Ecto neural progenitor cell (in vitro differentiated cells): ENCODE measurements at places on chromosomes 7 and 10.

DNA sequence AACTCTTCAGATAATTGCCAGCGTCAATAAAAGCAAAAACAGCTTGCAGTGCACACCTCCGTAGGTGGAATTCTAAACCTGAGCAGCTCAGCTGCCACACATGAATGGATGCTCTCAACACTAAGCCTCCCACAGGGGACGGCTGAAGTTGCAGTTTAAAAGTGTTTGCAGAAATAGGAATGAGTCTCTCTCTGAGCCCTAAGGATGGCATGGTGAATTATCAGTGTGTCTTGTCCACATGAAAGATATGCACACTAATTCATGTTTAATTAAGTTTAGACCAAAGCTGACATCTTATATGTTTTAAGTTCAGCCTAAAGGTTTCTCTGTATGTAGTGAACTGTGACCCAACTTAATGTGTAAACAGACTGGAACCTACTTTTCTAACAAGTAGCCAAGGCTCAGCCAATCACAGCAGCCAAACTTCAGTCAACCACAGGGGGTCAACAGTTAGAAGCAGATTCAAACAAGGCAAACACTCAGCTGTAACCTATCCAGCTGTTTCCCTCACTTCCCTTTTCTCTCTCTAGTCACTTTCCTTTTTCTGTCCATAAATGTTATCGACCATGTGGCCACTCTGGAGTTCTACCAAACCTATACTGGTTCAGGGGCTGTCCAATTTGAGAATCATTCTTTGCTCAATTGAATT lies 38.1 kb downstream of the CTTNBP2 start:
- no peak for DNase-seq

- DNase-seq, result no peak
Measured at GRCh38 chr7:113198226-113198625, 79.9 kb upstream of the SMIM30 start.

DNA sequence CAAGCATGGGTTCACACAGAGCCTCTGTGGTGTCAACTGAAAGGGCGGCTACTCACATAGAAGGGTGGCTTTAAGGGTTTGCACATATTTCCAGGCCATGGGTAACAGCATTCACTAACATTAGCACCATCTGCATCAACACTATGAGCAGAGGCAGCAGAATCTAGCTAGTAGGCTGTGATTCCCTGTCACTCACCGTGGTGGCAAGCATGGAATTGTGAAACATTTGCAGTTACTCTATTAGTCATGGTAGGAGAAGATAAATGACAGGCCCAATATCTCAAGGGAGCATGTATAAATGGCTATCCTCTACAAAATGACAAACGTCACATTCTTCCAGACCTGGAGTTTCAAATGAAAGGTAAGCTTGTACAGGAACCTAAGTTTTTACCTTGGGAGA lies 32.2 kb upstream of the CUBN start:
- no peak for DNase-seq

DNA sequence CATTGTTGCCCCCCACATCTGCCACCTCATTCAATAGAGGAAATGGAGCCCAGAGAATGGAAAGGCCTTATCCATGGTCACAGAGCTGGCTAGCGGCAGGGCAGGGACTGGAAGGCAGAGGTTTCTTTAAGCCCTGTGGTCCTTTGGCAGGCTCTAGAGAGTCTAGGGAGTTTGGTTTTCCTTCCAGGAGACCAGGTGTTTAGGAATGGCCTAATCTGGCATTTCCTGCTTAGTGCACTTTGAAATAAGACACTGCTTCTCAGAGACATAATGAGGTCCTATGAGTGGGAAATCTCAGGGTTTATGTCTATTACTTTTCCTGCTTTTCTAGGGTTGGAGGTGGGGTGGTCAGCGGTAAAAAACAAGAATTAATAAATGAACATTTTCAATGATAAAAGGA lies 6.1 kb downstream of the MARVELD1 start:
- no peak for DNase-seq

DNA sequence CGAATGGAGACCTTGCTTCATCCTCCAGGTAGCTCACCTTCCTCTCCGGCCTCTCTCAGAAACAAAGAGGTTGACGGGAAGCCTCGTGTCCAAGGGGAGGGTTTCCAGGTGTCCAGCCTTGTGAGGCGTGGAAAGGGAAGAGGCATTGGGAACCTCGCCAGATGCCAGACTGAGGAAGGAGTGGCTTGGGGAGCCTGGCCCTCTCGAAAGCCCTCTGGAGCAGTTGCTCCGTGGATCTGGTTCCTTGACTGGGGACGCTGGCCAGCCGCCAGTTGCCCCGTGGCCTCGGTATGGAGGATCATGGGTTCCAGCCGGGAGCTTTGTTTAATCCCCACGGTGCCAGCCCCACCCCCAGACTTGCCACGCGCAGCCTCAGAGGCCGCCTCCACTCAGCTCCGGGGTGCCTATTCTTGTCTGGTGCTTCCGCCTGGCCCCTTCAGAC lies 30.3 kb upstream of the SUN1 start:
- no peak for DNase-seq

GRCh38 chr7:47031786-47032535 lies 550.0 kb downstream of the TNS3 start:
- DNase-seq, result no peak

GRCh38 chr10:86851328-86852207 lies 95.1 kb downstream of the BMPR1A start:
- DNase-seq, result no peak
